ENCODE measurements at places on chromosomes 2 and 18. TPM values are rescaled to one million over a fixed set of nuclear protein-coding genes. Genes with fewer than 3 reads are reported as not detected.

DNA sequence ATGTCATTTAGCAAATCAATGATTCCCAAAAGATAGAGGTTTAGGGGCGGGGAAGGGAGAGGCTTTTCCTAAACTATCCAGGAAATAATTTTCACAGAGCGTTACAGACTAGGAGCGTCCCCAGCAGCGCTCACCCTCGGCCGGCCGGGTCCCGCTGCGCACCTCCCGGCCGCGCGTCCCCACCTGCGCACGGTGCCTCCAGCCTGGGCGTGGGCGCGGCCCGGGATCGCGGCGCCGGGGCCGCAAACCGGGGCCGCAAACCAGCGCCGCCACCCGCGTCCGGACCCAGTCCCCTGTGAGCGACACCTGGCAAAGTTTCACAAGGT is 684 bp upstream of the ZCCHC2 start:
- DNase-seq = no peak

- DNase-seq = peak; percentile 42
These were observed 4.8 kb upstream of the MRPL44 start for GRCh38 chr2:223952280-223952968.

GRCh38 chr2:236928380-236929037 is 157.2 kb upstream of the COPS8 start:
- peak; percentile 44 for DNase-seq

The LOXHD1 gene
- total RNA-seq = 1.3 TPM

The ANKRD30BL gene
- total RNA-seq = 0.22 TPM

GRCh38 chr2:235699576-235699975 is 205.7 kb downstream of the AGAP1 start:
- no peak for DNase-seq

- DNase-seq = no peak
These were observed 43.6 kb upstream of the RASGRP3 start for GRCh38 chr2:33432871-33433270.

The DNAH7 gene
- 0.31 TPM for total RNA-seq

GRCh38 chr2:46146866-46147502 is 150.2 kb upstream of the EPAS1 start:
- no peak for DNase-seq

The KCNE4 gene
- 7.2 TPM for total RNA-seq

GRCh38 chr18:48649231-48649630 is 110.4 kb downstream of the CTIF start:
- DNase-seq = no peak

DNA sequence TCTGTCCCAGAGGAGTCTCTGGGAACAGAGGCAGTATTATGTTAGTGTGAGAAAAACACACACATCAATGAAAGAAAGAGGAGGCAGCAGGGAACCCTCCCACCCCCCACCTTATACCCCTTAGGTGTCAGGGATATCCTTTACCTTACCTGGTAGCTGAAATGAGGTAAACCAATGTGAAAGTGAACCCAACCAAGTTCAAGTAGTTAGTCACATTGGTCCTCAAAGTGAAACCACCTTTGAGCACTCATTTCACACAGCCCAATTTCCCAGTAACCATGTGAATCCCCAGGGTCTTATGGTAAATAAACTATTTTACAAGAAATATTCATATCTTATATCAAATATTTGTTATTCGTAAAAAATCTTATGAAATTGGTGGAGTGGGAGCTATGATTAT is 377.8 kb downstream of the LRATD1 start:
- no peak for DNase-seq

DNA sequence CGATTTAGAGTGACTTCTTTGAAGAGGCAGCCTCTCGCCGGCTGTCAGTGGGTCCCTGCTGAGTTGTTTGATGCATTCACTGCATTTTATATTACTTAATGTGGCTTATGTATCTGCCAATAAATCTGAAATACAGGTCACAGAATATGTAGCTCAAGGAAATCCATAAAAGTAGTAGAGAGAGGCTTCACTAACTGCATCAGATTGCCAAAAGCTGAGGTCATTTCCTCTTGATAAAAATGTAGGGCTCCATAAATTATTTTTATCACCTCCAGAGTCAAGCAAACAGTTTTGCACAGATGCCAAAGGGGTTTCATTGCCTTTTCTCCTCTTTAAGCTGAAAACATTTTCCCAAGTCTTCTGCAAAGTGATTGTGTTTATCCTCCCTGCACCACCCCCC is 36.5 kb upstream of the CCDC93 start:
- peak; percentile 29 for DNase-seq

GRCh38 chr2:144480285-144480684 is 39.6 kb downstream of the ZEB2 start:
- no peak for DNase-seq
